Activated naive CD8-positive, alpha-beta T cell treated with anti-CD3 and anti-CD28 coated beads, Interleukin-2, amount 50 U/mL, for 24 hours (primary cell): ENCODE measurements at places on chromosomes 5 and 9.

GRCh38 chr5:23319901-23320300, 187.5 kb upstream of the PRDM9 start:
- no peak for DNase-seq

DNA sequence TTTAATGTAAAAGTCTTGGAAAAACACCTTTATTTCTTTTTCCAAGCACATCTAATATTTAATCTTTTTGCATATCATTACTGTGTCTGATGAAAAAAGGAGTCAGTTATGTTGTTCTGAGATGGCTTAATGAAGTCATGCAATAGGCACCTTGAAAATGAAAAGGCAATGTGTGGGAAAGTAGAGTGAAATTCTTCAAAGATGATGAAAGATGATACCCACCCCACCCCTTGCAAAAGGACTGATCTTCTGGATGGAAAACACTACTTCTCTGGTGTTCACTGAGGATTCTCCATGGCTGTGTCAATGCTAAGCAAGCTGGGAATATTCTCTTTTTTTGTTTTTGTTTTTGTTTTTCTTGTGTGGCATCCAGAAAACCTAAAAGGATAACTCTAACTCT, 47.9 kb upstream of the TRPC7 start:
- no peak for DNase-seq

GRCh38 chr9:126545106-126545505, 68.6 kb upstream of the LMX1B start:
- DNase-seq: no peak

DNA sequence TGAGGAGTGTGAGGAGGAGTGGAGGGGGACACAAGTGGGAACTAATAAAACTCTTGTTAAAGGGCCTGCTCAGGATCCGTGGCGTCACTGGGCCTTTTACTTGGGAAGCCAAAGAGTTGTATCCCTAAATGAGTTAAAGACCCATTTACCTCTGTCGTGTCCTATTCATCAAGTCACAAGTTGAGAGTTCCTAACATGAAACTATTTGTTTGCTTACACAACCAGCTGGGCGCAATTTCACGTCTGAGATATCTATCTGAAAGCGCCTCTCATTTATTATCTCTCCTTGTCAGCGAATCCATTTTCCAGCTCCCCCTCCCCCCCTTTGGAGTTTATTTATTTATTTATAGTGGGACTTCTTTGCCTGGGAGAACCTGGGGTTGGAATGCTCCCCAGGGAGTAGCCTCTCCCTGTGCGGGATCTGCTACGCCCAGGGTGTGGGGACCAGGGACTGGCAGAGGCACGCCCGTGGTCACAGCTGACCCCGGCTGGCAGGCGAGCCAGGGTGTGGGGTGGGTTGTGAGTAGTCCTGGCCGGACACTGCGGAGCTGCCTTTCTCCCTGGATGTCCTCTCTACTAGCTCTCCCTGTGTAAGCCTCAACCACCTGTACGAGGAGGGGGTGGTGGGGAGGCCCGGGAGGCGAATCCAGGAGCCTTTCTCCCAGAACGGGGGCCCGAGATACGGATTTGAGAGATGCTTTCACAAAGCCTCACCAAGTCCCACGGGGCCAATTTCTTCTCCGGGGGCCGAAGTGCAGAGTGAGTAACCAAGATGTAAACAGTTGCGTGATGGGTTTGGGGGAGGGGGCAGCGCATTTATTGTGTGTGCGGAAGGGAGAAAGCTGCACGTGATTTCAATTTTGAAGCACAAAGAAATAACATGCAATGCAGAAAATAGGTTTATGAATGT, 15.3 kb downstream of the NR2F1 start:
- no peak for DNase-seq

GRCh38 chr9:24832307-24832706, 286.6 kb upstream of the IZUMO3 start:
- DNase-seq: no peak

DNA sequence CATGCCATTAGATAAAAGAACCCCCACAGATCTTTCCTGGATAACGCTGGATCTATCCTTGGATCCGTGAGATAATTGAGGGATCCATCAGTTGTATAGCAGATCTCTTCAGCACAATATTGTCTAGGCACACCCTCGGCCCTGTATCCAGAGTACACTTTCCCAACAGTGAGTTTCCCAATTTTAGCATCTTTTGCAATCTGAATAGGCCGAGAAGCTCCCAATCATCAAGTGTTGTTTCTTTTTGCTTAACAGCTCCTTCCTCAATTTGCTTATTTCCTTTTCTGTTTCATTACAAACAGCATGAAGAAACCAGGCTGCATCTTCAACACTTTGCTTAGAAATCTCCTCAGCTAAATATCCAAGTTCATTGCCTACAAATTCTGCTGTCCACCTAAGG, 4.4 kb upstream of the SPTLC1 start:
- no peak for DNase-seq

- DNase-seq: no peak
These were observed at the start of gene LCN9 for GRCh38 chr9:135662758-135663450. Gene LCN9 (plus strand): TSS chr9:135663309. CDS start chr9:135663322, 13 bp downstream.

- no peak for DNase-seq
These were observed 22.9 kb downstream of the S1PR3 start for GRCh38 chr9:89014153-89014552.

- peak; percentile 29 for DNase-seq
These were observed at the start of gene COL5A1 for GRCh38 chr9:134641173-134641989. Gene COL5A1 (plus strand): TSS chr9:134641803. CDS start chr9:134642188, 385 bp downstream.
